ENCODE measurements at places on chromosomes 7 and 10.

GRCh38 chr10:121580276-121581116 is 17.7 kb downstream of the FGFR2 start:
- DNase-seq, result no peak

DNA sequence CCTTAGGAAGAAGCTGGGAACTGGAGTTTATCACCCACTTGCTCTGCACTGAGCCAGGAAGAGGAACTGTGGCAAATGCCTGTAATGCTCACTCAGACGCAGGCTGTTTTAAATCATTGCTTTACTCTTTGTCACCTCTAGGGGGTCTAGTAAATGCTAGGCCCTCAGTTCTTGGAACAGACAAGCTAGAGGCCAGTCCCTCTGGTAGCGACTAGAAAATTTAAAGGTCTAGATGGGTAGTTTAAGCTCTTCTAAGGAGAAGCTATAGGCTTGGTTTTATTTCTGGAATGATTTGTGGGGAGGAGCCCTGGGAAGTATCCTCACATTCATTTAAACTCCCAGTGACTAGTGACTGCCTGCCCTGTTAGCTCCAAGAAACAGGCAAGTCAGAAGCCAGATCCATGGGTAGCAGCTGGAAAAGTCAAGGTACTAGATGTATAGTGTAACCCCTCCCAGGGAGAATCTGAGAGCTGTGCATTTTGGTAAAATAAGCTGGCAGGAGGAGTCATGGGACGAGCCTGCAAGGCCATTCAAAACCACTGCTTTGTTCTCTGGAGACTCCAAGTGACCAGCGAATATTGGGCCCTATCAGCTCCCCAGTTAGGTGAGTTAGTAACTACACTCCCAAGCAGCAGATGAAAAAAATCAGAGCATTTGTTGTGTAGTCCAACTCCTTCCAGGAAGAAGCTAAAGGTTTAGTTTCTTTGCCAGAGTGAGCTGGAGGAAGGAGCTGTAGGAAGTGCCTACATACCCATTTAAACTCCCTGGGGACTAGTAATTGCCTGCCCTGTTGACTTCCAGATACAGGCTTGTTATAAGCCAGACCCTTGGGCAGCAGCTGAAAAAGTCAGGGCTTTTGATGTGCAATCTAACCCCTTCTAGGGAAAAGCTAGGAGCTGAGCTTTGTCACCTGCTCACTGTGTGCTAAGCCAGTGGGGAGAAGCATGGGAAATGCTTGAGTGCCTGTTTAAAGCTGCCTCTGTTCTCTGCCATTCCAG is 68.9 kb downstream of the DYNC1I1 start:
- no peak for DNase-seq

GRCh38 chr7:13090959-13091358 is 403.5 kb downstream of the ARL4A start:
- no peak for DNase-seq

DNA sequence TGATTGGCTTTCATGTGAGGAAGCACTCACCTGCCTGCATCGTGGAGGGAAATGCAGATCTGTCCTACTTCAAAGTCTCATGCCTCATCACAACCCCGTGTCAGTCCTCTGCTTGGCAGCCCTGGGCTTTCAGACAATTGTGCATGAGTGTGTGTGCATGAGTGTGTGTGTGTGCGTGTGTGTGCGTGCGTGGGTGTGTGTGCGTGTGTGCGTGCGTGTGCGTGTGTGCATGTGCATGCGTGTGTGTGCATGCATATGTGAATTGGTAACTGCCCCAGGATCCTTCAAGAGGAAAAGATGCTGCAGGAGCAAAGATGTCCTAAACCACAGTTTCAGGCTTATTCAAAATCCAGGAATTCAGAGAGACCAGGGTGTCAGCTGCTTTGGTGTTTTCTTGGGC is 71.3 kb downstream of the LANCL2 start:
- no peak for DNase-seq

- DNase-seq, result no peak
Measured at GRCh38 chr7:105611856-105612775, 30.8 kb upstream of the EFCAB10 start.

GRCh38 chr10:78471723-78472550 is 438.3 kb downstream of the RPS24 start:
- peak; percentile 13 for DNase-seq

GRCh38 chr10:87508837-87509236 is 4.1 kb downstream of the MINPP1 start:
- DNase-seq, result no peak

- peak; percentile 29 for DNase-seq
Measured at GRCh38 chr10:30812018-30812851, 182.7 kb upstream of the LYZL2 start.

GRCh38 chr10:29408847-29409240 is 120.0 kb downstream of the LYZL1 start:
- no peak for DNase-seq

DNA sequence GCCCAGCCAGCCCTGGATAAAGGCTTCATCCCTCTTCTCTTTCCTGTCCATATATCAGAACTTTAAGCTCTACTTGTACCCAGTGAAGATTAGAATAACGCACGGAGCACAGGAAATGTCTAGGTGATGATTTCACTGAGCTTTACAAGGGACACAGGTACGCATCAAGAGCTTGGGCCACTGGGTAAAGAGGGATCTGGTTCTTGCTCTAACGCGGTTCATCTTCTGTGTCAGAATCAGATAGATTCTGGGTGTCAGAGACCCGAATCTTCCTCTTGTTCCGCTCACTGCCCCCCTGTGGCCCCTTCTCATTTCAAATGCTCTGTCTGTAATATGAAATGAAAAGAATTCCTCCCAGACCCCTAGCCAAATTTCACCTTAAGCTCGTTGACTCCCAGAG is 24.7 kb downstream of the IL2RA start:
- DNase-seq, result peak; percentile 8

DNA sequence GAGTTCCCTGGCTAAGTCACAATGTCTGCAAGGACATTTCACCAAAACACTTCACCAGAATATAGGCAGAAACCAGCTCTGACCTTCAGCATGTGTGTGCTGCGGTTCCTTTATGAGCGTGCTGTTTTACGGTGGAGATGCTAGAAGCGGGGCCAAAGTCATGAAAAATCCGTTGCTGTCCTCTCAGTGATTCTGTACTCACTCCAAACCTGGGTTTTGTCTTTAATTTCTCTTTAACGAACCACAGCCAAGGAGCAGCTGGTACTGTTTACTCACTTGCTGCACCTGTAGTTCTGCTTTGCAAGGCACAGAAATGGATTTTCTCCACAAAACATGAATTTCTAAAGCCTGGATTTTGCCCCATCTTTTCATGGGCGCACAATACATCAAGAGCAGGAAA is 639.9 kb downstream of the PHTF2 start:
- no peak for DNase-seq

- no peak for DNase-seq
Measured at GRCh38 chr10:14056610-14057332, 274.0 kb downstream of the FRMD4A start.

- DNase-seq, result no peak
Measured at GRCh38 chr7:157547102-157547501, 210.3 kb downstream of the DNAJB6 start.

DNA sequence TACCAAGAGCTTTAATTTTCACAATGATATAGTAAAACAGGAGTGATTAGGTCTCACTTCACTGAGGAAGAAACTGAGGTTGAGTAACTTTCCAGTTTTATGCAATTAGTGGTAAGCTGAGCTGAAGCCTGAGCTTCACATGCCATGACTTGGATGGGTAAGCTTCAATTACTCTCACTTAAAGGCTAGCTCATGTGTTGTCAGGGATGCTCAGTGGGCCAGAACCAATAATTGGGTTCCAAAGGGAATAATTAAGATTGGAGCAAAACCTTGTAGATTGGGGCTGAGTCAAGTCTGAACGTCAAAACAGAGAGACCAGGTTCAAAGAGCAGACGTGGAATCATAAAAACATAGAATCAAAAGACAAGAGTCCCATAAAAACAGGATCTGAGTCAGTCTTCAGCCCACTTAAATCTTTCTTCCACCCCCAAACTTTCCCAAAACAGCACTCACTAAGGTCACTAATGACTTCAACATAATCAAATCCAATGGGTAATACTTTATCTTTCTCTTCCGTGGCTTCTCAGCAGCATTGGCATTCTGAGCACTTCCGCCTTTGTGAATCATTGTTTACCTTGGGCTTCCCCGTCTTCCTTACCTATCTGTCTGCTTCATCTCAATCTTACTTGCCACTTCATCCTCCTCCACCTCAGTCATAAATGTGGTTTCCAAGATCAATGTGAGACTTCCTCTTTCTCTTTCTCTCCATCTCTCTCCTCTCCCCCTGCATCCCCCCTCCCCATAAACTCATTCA is 23.0 kb upstream of the EGFR start:
- DNase-seq, result peak; percentile 47

- no peak for DNase-seq
Measured at GRCh38 chr7:127486654-127487053, 94.1 kb upstream of the ZNF800 start.

DNA sequence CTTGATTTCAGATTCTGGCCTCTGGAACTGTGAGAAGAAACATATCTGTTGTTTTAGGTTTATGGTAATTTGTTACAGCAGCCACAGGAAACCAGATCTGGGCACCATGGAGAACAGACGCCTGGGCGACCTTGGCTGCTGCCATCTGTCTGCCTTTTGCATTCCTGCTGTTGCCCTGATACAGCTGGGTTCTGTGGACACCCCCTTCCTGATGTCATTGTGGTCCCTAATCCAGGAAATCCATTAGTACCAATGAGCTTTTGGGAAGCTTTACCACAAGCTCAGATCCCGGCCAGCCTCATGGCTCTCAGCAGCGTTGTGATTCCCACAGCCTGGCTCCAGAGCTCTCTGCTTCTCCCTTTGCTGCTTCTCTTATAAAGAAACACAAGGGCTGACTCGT is 174.2 kb upstream of the NPS start:
- no peak for DNase-seq

DNA sequence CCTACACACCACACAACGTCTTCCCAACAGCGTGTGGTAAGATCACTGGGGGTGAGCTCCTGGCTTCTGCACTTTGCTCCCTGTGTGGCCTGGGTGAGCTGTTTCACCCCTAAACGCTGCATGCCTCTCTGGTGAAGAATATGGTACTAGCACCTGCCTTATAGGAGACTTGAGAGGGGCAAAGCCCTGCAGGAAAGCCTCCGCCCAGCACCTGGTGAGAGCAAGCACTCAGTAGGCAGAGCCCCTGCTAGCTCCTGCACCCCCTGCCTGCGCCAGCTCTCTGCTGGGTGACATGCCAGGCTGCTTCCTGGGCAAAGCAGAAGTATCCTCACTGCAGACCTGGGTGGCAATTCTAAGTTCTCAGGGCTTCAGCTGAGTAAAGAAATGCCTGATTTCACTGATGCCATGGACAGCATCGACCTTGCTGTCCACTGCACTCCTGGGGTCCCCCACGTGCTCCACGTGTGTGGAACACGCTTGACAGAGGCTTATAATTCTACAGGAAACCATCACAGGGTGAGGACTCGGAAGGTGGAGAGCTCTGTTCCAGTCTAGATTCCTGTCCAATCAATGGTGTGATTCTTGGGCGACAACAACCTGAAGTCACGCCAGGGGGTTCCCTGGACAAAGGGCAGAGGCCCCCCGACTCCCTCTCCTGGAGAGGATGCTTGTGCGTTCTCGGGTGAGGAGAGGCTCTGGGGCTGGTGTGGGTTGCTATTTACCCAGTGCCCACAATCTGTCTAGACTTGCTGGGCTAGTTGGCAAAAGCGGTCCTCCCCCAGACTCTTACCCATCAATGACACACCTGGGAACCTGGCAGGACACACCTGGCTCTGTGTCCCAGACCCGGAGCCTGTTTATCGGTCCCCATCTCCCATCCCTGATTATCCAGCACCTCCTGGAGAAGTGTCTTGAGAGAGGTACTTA is 5.0 kb upstream of the CALML5 start:
- DNase-seq, result peak; percentile 52

- DNase-seq, result no peak
Measured at GRCh38 chr10:21212348-21212747, 313.1 kb downstream of the SKIDA1 start.

- peak; percentile 43 for DNase-seq
Measured at GRCh38 chr7:130732980-130733930, 752 bp downstream of the KLF14 start.

DNA sequence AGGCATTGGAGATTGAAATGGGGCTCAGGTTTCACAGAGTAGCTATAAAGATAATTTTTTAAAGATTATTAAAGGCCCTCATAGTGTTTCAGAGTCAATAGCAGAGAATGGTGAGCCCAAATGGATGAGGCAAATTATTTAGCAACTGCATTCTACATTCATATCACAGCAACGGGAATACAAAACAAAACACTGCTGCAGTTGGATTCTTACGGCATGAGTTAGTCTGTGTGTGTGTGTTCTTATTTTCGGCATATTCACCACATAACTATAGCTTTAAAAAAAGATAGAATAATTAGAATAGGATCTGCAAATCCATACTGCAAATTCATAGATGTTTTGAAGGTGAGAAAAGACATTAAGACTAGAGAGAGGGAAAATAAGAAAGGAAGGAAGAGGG is 66.0 kb downstream of the SUGCT start:
- DNase-seq, result no peak

- DNase-seq, result peak; percentile 31
Measured at GRCh38 chr10:52682766-52683165, 89.8 kb downstream of the MBL2 start.

GRCh38 chr7:139246905-139247304 is 15.9 kb downstream of the UBN2 start:
- DNase-seq, result no peak

- DNase-seq, result no peak
Measured at GRCh38 chr7:128000854-128001265, 30.4 kb downstream of the LRRC4 start.

DNA sequence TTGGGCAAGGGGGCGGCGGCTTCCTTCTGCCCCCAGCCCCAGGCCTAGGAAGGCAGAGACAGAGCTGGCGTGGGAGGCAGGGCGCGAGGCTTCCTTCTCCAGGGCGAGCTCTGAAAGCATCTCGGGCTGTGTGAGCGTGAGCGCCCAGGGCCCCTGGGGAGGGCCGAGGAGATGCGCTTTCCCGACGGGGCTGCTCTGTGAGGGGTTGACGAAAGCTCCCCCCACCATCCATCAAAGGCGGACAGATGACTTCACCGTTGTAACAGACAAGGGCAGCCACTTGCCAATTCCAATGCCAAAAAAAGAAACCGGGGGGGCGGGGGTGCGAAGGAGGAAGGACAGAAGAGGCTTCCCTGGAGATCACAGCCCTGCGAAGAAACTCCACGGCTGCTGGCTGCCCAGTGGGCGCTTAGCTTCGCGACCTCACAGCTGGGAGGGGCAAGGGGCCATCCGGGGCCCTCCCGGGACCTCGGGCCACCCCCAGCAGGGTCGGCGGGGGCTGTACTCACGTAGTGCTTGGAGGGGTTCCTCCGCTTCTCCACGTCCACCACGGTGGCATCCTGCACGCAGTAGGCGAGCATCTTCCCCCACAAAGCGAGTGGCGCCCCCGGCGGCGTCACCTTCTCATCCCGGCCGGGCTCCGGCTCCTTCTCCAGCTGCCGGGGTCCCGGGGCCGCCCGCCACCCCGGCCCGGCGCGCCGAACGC is 537 bp downstream of the SH3PXD2A start:
- peak; percentile 67 for DNase-seq

- DNase-seq, result peak; percentile 88
Measured at GRCh38 chr10:5666008-5666840, at the start of gene ASB13. TSS of gene ASB13 (minus strand) at chr10:5666595. CDS start at chr10:5666551, 44 bp downstream.

DNA sequence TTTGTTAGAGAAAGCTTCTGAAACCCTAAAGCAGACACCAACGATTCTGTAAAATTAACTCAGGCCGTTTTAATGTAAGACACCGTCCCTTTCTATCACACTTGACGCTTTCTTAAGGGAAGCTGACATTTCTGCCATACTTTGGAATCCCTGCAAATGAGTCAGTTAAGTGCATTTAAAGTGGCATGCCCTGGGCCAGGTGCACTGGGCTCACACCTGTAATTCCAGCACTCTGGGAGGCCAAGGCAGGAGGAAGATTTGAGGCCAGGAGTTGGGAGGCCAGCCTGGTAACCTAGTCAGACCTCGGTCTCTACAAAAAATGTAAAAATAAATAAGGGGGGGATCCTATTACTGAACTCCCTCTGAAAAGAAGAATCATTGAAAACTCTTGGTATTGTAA is 4.4 kb downstream of the UBE2H start:
- no peak for DNase-seq

Data from colonic mucosa (tissue), 4 donors.